ENCODE measurements at places on chromosomes 16 and 17. TPM values are rescaled to one million over a fixed set of nuclear protein-coding genes. Genes with fewer than 3 reads are reported as not detected.

GRCh38 chr16:21167929-21168602, 9.6 kb downstream of the LDAF1 start:
- no peak for DNase-seq

GRCh38 chr17:74274060-74274708, at the start of gene DNAI2:
DNAI2 (plus strand) TSS chr17:74274234; CDS start chr17:74281818, 7,584 bp downstream.
- DNase-seq = no peak

CES3 gene
- total RNA-seq = 30.3 TPM

PABPN1L gene
- total RNA-seq = not detected

DNA sequence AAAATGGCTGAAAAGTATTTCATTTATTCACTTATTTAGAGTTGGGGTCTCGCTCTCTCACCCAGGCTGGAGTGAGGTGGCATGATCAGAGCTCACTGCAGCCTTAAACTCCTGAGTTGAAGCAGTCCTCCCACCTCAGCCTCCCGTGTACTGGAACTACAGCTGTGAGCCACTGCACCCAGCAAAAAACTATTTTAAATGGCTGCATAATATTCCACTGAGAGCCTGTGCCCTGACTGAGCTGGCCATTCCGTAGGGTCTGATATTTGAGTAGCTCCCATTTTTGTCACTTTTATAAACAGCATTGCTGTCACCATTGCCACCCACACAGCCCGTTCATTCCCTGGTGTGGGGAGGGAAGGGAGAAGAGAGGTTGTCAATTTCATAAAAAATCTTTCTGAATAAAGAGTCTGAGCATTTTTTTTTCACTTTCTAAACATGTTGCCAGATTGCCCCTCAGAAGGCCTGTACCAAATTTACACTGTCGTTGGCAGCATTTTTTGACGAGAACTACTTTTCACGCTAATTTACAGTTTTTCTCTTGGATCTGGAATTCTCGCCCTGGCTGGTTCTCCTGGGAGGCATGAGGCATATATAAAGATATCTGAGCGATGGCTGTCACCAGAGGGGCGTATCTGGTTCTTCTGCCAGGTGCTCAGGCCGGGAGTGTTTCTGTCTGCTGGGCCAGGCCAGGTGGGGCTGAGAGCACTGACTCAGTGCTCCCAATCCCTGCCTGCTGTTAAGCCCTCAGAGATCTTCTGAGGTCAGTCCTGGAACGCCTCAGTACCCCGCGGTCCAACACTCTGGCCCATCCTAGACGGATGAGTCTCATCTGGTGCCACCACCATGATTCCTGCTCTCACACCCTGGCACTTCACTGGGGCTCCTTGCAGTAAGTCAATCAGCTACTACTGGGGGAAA, 7.2 kb upstream of the KIFC3 start:
- DNase-seq = no peak

PLLP gene
- total RNA-seq = 6.2 TPM

DNA sequence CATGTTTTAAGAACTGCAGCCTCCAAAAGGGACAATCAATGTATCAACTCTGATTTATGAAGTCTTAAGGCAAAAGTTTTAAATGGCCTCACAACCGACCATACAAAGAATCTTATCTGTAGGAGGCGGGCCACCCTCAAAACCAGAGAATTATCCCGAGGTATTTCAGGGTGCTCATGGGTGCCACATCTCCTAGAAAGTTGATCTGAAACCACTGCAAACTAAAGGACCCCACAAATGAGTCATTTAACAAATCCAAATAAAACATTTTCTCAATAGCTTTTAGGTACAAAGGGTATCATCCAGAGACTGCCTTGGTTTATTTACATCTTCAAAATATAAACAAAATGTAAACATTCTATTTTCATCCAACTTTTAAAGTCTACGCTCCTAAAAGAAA, 6.8 kb downstream of the ERN1 start:
- DNase-seq = no peak

SLC47A1 gene
- total RNA-seq = 119 TPM

- DNase-seq = peak; percentile 48
Measured at GRCh38 chr17:34637548-34638525, 58.5 kb downstream of the TMEM132E start.

DNA sequence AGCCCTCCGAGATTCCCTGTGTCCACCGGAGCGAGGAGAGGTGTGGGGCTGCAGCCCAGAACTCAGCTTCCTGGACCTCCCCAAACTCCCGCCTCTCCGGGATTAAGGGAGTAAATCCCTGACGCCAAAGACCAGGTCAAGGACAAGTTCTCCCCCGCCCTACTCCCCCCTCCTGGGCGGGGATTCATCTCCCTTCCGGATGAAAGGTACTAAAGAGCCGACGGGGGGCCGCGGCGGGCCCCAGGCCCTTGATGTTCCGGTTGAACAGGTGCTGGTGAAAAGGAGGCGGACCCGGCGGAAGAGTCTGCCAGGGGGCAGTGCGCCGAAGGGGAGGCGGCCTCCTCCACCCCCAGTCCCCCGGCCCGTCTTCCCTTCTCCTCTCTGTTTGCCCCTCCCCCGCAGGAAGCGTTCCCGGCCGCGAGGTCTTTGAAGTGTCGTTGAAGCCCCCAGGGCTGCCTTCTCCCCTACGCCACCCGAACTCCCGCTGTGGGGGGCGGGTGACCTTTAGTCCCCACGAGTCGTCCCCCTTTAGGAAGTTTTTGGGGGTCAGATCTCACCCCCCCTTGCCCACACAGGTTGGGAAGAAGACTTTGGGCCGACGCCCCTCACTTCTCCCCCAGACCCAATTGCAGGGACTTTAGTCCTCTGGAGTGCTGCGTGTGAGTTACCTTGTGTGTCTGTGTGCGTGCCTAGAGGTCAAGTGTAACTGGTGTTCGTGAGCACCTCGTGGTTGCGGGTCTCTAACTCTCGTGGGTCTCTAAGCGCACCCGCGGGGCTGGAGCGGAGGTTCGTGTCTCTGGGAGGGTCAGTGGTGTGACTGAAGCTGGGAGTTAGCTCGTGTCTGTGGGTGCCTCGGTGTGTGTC, 1.1 kb upstream of the MLLT6 start:
- DNase-seq = peak; percentile 91

DNA sequence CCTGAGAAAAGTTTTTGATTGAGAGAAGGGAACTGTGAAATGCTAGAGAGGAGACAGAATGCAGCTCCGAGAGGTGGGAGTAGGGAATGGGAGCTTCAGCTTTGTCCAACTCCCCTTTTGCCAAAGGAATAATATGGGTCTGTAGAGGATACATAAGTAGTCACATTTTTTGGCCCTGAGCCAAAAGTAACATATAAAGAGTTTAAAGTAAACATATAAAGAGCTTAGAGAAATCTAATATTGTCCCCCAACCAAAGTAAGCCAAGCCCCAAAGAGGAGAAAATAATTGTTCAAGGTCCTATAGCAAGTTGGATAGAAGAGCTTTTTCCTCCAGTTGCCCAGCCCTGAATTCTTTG, 215.1 kb downstream of the TMEM114 start:
- DNase-seq = no peak

GPRC5B gene
- total RNA-seq = 89.2 TPM

DNA sequence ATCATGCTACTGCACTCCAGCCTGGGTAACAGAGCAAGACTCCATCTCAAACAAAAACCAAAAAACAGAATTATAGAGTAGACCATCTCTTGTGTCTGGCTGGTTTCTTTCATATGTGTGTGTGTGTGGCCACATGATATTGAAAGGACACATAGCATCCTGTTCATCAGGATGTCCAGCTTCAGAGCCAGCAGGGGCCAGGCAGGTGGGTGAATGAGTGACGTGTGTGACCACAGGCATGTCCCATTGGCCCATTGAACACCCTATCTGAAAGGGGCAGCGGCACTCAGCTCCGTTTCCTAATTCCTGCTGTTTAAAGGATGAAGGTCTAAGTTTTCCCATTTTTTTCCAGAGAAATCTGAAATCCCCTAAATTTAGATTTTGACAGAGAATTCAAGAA, 174.2 kb downstream of the PRKCB start:
- no peak for DNase-seq

DNA sequence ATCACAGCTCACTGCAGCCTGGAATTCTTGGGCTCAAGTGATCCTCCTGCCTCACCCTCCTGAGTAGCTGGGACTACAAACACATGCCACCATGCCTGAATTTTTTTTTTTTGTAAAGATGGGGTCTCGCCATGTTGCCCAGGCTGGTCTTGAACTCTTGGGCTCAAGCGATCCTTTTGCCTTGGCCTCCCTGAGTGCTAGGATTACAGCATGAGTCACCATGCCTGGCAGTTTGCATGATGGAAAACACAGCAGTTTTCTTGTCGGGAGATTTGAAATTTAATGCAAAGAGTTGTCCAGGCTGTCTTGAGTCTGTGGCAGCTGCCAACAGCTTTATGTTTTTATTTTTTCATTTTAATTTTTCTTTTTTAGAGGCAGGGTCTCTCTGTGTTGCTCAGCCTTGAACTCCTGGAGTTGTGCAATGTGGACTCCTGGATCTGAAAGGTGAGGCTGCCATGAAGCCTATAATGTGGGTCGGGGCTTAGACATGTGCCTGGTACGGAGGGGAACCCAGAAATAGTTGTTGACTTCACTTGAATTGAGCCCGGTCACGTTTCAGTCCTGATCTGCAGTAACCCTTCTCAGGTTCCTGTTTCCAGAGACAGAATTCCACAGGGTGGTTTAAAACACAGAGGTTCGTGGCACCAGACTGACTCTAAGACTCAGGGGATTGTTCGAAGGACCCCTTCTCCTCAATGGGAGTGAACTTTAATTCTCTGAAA, 18.7 kb downstream of the CD300A start:
- DNase-seq = peak; percentile 44

GRCh38 chr16:3791701-3792100, 74.4 kb upstream of the TRAP1 start:
- no peak for DNase-seq

- no peak for DNase-seq
Measured at GRCh38 chr17:79548116-79548515, 62.7 kb downstream of the RBFOX3 start.

MYCBPAP gene
- total RNA-seq = not detected

DNA sequence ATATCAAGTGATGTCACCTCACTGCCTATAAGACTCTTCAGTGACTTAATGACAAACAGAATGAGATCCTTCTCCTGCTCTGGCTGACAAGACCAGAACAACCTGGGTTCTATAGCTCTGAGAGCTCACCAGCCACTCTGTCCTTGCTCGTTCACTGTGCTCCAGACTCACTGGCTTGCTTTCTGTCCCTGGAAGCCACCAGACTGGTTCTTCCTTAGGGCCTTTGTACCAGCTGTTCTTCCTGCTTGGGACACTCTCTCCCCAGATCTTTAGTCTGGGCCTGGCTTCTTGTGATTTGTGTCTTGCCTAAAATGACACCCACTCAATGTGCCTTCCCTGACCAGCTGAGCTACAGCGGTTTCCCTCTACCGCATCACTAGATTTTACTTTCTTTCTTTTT, 76.1 kb downstream of the FTO start:
- DNase-seq = no peak

INTS2 gene
- total RNA-seq = 12.0 TPM

TMC8 gene
- total RNA-seq = 1.6 TPM

KCTD19 gene
- total RNA-seq = not detected

- no peak for DNase-seq
Measured at GRCh38 chr17:49691677-49692191, 13.8 kb upstream of the SPOP start.

DNA sequence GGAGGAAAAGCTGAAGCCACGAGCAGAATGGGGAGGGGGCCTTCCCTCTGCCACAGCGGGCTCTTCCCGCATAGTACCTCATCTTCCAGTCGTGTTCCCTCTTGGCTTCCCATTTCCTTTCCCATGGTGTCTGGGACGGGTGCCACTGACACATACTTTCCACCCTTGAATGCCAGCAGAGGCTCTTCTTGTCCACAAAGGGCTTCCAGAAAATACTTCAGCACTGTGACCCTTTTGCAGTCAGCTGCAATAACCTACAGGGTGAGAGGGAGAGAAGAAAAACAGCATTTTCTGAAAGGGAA, 30.7 kb downstream of the HIC1 start:
- DNase-seq = no peak

- DNase-seq = no peak
Measured at GRCh38 chr16:69767459-69768229, 5.5 kb downstream of the WWP2 start.

DNA sequence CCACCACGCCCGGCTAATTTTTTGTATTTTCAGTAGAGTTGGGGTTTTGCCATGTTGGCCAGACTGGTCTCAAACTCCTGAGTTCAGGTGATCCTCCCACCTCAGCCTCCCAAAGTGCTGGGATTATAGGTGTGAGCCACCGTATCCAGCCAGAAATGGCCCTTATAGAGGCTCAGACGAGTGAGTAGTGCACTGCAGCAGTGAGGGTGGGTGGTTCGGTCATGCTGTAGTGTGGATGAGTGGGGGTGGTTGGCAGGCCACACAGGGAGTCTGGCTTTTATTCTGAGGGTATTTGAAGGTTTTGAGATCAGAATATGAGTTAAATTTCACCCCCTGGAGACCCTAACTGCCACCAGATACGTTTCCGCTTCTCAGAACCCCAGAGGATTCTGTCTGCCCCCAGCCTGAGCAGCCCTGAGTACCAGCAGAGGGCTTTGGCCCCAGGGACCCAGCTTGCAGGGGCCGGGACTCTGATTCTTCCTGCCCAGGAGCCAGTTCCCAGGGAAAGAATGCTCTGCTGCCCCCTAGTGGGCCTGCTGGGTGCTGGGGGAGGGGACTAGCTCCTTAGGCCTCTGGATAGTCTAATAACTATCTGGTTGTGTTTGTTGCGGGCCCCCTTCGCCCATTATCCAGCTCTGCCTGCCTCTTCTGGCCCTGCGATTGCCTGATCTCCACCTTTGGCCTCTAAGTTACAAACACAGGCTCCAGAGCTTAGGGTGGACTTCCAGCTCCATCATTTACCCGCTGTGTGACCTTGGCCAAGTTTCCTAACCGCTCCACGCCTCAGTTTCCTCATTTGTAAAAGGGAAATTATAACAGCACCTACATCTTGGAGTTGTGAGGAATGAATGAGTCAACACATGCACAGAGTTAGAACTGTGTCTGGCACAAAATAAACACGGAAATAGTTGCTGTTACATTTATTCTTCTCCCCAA, 2.0 kb downstream of the ZNF771 start:
- DNase-seq = peak; percentile 78

DNA sequence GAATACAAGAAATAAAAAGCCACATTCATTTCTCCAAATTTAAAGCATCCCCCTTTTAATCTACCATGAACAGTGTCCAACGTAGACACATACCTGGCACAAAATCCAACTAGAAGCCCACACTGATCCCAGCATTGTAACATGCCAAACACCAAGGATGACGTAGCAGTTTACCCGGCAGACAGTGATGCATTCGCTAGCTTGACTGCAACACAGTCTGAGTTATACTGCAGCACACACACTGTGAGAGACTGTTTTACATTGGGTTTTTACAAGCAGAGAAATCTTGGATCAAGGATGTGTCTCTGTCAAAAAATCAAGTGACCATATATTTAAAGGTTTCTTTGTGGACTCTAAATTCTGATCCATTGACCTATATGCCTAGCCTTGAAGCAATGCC, 74.5 kb upstream of the C17orf78 start:
- no peak for DNase-seq

KRTAP1-1 gene
- total RNA-seq = not detected

- no peak for DNase-seq
Measured at GRCh38 chr17:2521257-2521656, 9.6 kb upstream of the METTL16 start.

Data from gastrocnemius medialis (tissue), 4 donors.